Activated T-helper 1 cell treated with anti-CD3 and anti-CD28 coated beads, Interleukin-2, amount 50 U/mL, for 16 hours (primary cell): ENCODE measurements at places on chromosomes 3 and 15.
A peak's percentile ranks its signal among the peaks of the same experiment; 100 is the strongest.

DNA sequence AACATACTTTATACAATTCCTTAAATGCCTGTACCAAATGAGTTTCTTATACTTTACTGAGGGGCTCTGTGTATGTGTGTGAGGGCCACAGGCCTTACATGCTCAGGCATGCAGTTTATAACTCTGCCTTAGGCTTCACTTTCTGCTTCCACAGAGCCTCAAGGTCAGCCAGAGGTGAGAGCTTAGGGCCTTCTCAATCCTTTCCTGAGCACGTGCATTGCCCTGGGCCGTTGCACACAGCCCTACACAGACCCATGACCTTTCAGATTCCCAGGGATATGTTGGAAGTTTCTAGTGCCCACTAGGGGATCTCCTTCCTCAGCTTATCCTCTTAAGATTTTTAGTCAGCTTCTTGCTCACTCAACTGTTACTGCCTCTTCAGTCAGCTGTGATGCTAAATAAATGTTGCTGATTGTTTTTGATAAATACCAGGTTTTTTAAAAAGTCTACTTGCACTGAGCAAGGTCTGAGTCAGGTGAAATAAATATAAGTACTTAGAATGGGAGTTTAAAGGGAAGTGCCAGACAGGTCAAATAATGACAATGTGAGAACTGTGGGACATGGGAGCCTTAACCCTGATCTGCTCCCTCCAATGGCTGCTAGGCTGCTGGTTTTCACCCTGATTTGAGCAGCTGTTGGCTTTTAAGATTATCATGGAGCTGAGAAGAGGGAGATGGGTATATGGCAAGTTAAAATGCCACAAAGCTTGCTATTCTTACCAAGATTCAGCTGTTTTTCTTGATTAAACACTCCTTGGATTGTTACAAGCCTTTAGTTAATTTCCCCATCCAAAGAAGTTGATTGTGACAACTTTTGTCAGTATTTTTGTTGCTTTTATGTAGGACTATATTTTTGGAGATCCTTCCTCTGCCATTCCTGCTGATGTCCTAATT, 169.5 kb downstream of the PLD1 start:
- DNase-seq: no peak

- no peak for DNase-seq
These were observed 8.3 kb downstream of the CCNL1 start for GRCh38 chr3:157151627-157152026.

DNA sequence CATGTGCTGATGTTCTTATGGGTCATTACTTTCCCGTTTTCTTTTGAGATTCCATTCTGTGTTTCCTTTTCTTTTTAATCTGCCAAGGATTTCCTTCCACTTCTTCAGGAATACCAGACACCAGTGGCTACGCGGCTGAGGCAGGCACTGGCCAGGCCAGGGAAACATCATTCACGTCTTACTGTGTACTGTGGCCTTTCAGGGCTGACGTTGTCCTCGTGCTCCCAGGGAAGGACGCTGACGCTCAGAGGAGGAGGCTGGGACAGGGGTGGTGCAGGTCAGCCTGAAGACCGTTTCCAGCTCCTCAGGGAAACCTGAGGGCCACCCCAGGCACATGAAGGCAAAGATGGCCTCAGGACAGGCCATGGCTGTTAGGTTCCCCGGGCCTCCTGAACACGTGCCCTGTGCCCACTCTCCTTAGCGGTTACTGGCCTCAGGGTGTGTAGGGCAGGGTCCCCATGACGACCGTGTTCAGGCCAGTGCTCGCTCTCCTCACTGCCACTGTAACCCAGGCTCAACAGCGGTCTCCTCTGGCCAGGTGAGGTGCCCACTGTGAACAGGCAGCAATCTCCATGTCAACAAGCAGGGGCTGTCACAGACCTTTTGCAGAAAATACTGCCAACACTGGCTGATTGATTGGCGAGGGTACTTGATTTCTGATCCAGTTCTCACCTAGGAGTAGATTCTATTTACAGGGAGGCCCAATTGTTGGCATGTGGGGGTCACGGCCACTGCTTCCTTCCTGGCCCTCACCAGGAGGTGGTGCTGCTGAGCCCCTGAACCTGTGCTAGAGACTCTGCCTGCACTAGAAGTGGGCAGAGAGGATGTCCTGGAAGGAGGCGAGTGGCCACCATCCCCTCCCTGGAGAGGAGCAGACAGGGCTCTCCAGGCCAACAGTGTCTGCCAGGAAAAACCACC, 169.5 kb downstream of the ATP10A start:
- no peak for DNase-seq

DNA sequence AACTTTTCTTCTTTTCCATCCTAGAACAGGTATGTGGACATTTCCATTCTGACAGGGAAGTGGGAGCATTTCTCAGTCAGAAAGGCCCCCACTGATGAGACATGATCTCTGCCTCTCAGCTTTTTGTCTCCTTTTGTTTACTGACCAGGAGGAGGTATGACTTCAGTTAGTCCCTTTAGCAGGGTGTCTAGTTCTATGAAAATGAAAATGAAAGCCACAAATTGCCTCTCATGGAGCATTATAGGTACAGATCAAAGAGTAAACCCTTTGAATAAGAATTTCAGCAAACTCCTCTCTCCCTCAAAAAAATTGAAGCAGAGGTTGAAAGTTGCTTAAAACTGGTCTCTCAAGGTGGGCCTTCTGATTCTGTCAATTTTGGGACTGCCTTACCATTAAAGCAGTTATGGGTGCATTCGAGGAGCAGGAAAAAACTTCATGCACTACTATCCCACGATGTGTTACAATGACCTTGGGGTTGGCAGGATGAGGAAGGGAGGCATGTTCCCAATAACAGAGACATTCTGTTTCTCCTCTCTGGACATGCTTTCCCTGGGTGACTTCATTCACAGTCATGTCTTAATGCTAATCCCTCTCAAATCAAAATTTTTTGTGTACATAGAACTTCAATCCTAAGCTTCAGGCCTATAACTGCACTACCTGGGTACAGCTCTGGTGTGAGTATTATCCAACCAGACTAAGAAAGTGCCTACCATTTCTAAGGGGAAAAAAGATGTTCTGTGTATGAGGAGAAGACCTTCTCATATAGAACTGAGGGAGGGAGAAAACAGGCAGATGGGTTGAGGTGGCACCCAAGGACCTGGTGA, 50.6 kb upstream of the TBC1D23 start:
- DNase-seq: no peak

- no peak for DNase-seq
These were observed 5.1 kb upstream of the SRP14 start for GRCh38 chr15:40043927-40044716.

GRCh38 chr3:9890249-9891071, at the start of gene JAGN1:
JAGN1 (plus strand) TSS chr3:9890610; CDS start chr3:9890723, 113 bp downstream.
- peak; percentile 87 for DNase-seq

DNA sequence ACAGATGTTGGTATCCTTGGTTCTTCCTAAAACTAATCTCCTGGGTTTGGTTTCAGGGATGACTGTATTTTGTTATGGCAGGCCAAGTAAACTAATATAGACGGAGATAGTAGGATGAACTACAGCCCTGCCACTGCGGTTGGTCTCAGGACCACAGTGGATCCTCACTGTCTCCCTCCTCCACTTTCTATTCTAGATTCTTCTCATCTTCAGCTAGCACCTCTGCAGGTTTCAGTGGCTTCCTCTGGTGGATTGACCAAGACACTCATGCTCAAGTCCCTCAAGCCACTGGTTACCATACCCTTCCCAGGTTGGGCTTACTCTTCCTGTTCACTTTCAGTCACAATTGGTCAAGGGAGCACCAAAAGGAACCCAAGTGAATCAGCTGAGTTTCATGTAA, 71.1 kb upstream of the CLDN18 start:
- DNase-seq: no peak

- no peak for DNase-seq
These were observed 239.5 kb downstream of the CHL1 start for GRCh38 chr3:436053-436452.

GRCh38 chr3:79846148-79846933, 78.5 kb upstream of the ROBO1 start:
- no peak for DNase-seq

DNA sequence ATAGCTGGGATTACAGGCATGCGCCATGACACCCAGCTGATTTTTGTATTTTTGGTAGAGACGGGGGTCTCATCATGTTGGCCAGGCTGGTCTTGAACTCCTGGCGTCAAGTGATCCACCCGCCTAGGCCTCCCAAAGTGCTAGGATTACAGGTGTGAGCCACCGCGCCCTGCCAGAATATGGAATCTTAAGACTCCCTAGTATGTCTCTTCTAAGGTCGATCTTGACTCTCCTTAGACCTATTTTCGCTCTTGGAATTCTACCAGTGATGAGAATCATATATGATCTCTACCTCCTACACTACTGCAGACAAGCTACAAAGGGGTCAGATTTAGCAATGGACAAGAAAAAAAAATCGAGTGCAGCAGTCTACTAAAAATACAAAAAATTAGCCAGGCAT, 19.3 kb upstream of the EOGT start:
- no peak for DNase-seq

DNA sequence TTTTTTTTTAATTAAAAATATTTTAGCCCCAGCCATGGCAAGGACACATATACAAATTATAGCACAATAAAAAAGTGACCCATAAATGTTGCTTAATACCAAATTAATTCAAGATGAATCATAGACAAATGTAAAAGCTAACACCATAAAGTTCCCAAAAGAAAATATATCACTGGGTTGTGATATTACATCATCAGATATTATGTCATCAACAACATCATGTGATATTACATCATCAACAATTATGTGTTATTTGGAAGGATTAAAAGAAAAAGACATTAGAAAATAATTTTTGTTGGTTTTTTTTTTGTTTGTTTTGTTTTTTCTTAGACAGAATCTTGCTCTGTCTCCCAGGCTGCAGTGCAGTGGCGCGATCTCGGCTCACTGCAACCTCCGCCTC, 34.5 kb upstream of the ABHD10 start:
- no peak for DNase-seq

- DNase-seq: no peak
These were observed 34.4 kb upstream of the LCTL start for GRCh38 chr15:66600240-66600627.
